ENCODE measurements at places on chromosomes 3 and 15.

GRCh38 chr3:131326307-131326706 lies 55.3 kb upstream of the NUDT16 start:
- DNase-seq, result no peak

- DNase-seq, result no peak
Observed at GRCh38 chr3:36911990-36912804, 32.7 kb downstream of the TRANK1 start.

- no peak for DNase-seq
Observed at GRCh38 chr3:51836606-51837005, 24.8 kb upstream of the IQCF2 start.

GRCh38 chr15:39613271-39613670 lies 32.4 kb downstream of the THBS1 start:
- no peak for DNase-seq

DNA sequence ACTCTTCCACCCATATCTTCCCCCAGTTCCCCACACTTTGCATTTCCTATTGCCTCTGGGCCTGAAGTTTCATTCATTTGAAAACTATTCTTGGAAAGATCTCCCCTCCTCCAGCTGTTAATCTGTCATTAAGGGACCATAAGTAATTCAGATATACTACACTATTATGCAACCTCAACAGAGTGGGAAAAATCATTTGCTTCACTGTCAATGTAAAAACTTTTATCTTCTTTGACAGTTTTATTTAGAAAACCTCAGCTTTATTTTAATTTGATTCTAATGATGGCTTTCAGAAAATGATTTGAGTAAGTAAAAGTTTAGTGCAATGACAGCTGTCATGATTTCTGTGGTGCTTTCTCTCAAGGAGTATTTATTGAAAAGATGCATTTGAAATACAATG lies 435.3 kb upstream of the KCNMB2 start:
- DNase-seq, result no peak

- no peak for DNase-seq
Observed at GRCh38 chr3:149736175-149736952, 15.9 kb downstream of the COMMD2 start.

GRCh38 chr15:101049856-101050622 lies 130.9 kb downstream of the LRRK1 start:
- DNase-seq, result no peak

DNA sequence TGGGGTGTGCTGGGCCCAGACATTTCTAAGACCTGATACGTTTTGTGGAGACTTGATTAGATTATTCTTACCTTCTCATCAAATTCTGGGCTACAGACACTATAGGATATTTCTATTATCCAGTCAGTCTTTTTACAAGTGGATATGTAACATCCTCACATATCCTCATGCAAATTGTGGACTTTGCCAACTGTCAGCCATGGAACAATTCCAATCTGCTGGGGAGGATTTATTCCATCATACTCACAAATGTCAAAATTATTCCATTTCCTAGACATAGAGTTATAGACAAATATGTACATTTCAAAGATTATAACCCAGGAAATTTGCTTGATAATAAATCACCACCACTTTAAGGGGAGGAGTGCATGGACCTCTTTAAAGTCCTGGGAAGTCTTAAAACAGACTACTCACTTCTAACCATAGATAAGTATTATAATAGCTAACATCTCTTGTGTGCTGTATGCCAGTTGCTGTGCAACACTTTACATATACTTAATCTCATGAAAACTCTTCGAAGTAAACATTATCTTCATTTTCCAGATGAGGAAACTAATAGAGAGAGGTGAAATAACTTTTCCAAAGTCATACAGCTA lies 44.4 kb downstream of the CADPS start:
- DNase-seq, result no peak

GRCh38 chr3:159263750-159264553 lies 462.1 kb downstream of the MFSD1 start:
- DNase-seq, result no peak

DNA sequence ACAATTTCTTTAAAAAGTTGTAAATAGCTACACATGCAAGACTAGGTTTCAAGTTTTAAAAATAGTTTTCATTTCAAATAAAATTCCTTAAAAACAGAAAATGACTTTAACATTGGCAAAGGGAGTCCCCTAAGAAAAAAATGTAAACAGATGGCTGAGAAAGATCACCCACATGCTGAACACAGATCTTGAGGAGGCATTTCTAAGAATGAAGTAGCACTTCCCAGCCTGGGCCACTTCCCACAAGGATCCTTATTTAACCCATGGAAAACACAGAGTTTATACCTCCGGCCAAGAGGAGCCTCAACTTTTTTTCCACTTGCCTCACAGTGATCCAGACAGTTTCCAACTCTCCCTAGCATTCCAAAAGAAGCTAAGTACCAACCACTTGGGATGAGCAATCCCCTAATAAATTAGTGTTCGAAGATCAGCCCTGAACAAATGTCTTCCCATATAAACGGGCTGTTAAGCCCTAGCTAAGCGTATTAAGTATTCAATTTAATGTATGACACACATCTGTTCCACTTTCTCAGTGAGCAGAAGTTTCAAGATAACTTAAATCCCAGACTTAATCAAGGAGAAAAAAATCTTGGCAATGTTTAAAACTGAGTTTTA lies 61.4 kb downstream of the GADL1 start:
- DNase-seq, result no peak

DNA sequence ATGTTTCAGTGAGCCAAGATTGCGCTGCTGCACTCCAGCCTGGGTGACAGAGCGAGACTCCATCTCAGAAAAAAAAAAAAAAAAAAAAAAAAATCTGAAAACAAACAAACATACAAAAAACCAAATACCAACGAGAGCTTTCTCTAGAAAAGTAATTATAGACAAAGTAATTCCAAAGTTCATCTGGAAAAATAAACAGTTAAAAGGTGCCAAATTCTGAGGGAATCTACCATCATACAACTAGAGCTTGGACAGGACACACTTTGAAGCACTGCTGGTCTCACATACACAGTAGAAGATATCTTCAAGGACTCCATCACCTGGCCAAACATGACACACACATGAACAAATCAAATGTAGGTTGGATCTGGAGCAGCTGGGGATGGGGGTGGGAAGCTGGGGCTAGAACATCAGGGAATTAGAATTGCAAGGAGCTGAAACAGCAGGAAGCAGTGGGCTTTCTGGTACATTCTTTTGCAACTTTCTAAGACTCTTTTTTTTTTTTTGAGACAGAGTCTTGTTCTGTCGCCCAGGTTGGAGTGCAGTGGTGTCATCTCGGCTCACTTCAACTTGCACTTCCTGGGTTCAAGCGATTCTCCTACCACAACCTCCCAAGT lies 41.1 kb upstream of the CTSH start:
- no peak for DNase-seq

GRCh38 chr3:11944052-11944673 lies 60.0 kb upstream of the SYN2 start:
- no peak for DNase-seq

GRCh38 chr3:52057812-52058495 lies 1.6 kb upstream of the DUSP7 start:
- no peak for DNase-seq

GRCh38 chr15:67050522-67051087 lies 14.8 kb upstream of the SMAD3 start:
- no peak for DNase-seq

DNA sequence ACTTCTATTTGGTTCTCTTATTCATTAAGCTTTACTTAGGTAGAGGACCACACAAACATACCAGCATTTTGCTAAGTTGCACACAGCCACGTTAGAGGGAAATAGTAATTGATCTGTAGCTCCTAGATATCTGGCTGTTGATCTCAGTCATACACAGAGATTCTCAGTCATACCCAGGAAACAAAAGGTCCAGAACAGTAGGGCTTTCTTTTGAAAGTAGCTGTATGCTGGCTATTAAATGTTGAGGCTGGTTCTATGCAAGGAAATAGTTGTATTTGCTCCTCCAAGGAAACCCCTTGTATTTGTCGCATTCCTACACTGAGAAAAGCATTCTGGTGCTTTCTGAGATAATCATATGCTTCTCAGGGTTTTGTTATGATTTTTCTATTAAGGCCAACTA lies 523.8 kb downstream of the SOX2 start:
- DNase-seq, result no peak

GRCh38 chr3:114216186-114216970 lies 21.0 kb downstream of the ZNF80 start:
- no peak for DNase-seq

GRCh38 chr15:57542505-57542817 lies 49.2 kb upstream of the MYZAP start:
- no peak for DNase-seq

DNA sequence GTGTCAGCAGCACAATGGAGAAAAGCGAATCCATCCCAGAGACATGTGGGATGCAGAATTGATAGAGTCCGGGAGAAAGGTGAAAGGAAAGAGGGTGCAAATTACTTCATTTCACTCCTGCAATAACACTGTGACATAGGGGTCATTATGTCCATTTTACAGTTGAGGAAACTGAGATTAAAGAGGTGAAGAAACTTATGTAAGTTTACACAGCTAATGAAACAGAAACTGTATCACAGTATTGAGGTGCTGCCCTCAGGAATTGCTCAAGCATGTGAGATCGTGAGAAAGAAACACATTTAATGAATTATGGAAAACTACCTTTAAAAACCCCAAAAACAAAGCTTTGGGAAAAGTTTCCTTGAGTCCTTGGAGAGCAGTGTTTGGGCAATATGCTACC lies 103.6 kb upstream of the PFN2 start:
- DNase-seq, result no peak

DNA sequence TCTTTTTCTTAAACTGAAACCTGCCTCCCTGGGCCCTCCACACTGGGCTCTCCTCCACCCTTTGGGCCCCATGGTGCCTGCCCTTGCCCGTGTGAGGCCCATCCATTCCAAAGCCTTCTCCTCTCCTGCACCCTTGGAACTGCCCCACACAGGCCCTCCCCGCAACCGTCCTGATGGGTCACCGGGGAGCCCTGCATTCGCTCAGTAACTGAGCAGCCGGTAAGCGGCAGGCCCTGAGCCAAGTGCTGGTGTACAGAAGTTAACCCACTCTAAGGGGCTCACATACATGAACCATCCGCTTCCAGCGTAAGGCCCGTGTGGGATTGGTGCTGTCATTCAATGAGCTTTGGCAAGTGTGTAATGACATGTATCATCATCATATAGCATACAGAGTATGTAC lies 5.4 kb upstream of the LRRC15 start:
- DNase-seq, result no peak

DNA sequence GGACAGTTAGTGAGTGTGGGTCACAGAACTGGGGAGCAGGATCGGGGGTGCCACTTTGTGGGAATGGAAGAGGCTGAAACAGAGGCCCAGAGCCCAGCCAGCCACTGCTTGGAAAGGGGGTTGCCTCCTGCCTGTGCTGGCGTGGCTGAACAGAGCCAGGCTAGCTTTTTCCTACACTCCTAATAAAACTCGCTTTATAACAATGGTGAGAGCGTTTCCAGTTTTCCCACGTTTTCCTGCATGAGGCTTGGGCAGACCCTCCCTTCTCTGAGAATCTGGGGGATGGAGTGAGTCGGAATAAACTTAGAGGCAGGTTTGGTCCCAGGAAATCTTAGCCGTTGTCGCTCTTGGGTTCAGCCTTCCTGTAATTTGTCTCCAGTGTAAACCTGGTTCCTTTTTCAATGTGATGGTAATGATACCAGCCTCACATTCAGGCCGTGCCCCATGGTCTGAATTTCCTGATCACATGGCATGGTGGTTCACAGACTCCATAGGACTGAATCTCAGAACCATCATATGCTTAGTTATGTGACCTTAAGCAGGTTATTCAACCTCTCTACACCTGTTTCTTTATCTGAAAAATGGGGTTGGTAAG lies 6.5 kb upstream of the FGD5 start:
- no peak for DNase-seq
